ENCODE measurements at places on chromosomes 7 and 10.

GRCh38 chr10:102919992-102920739 is 2.1 kb downstream of the CNNM2 start:
- no peak for DNase-seq

DNA sequence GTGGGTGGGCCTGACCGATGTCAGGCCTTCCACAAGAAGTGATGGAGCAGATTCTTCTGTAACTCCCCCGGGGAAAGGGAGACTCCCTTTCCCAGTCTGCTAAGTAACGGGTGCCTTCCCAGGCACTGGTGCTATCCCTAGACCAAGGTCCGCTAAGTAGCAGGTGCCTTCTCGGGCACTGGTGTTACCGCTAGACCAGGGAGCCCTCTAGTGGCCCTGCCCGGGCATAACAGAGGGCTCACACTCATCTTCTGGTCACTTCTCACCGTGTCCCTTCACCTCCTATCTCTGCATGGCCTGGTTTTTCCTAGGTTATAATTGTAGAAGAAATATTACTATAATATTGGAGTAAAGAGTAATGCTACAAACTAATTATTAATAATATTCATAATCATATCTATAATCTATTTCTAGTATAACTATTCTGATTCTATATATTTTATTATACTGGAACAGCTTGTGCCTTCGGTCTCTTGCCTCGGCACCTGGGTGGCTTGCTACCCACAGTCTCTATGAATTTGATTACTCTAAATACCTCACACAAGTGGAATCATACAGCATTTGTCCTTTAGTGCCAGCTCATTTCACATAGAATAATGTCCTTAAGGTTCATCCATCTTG is 1378.7 kb downstream of the XPNPEP1 start:
- peak; percentile 83 for DNase-seq

DNA sequence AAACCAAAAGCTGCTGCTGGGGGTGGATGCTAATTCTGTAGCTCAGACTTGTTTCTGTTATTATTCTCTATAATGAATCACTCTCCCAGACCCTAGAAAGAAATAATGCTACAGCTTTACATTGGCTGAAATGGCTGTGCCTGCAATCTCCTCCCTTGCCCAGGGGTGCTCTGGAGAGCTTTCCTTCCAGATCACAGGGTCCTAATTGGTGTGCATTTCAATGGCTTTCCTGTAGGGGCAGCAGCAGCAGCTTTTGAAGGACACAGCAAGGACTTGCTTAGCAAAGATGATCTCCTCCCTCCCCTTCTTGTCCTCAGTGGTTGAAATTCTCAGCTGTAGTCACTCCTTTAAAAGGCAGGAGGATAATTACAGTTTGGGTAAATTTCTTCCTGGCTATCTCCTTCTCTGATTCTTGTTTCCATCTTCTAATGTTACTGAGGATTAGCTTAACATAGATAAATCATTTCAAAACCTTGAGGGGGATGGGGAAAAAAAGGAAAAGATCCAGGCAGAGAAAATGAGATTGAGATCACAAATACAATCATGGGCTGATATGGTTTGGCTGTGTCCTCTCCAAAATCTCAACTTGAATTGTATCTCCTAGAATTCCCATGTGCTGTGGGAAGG is 120.2 kb upstream of the CTTNBP2 start:
- DNase-seq, result peak; percentile 86

DNA sequence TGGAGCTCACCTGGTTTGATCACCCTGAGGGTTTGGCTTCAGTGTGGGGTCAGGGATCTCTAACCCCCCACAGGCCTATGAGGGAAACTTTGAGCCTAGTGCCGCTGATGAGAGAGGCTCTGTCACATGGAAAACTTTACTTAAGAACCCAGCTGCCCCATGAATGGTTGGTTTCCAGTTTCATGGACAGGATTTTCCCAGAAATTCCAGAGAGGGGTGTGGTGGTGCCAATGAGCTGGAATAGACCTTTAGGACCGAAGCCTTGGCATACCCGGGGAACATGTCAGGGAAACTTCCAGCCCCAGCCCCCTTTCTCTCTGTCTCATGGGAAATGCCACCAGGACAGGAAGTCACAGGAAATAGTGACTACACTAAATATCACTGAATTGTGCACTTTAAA is 36.9 kb downstream of the AKR1B1 start:
- DNase-seq, result no peak

- no peak for DNase-seq
These were observed 97.5 kb downstream of the PTPN20 start for GRCh38 chr10:47008769-47009168.

- no peak for DNase-seq
These were observed 108.0 kb downstream of the TCF7L2 start for GRCh38 chr10:113057948-113058522.

DNA sequence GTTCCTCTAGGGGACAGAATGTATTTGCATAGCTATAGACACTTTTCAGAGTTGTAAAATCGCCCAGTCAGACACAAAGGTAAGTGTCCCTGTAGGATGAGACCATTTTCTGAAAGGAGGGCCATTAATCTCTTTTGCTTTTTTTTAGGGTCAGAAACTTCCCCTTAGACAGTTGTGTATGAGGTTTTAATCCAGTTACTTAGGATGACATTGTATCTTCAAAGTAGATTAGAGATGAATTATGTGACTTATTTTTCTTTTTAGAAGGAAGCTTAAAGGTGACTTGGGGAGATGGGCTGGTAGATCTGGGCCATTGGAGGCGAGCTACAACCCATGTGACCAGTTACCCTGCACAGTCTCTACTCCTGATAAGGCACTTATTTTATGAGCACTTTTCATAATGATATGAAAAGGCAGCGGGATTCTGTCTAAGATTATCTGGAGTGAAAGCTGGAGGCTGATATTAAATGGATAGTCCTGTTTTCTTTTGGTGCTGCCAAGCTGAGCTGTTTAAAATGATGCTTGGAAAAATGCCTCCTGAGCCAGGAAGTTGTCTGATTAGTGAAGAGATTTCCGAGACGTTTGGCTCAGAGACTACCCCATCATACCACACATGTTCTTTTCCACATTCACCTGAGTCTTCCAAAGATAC is 264.3 kb downstream of the AUTS2 start:
- DNase-seq, result no peak

GRCh38 chr10:50988792-50989191 is 85.5 kb upstream of the PRKG1 start:
- DNase-seq, result peak; percentile 49

DNA sequence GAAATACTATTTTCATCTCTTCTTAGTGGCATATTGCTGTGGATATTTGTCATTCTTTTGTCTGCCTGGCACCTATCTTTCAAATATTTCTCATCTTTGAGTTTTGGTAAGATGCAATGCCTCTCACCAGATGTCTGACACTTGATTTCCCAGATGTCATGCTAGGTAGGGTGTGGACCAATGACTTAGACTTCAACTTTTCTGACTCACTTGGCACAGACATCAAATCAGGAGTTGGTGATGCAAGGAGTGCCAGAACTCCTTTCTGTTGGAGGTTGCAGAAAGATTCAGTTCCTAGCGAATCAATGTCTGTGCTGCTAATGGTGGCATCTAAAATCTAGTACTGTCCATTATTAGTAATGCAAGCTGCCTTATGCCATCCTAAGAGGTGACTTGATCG is 216.9 kb upstream of the FERD3L start:
- no peak for DNase-seq

DNA sequence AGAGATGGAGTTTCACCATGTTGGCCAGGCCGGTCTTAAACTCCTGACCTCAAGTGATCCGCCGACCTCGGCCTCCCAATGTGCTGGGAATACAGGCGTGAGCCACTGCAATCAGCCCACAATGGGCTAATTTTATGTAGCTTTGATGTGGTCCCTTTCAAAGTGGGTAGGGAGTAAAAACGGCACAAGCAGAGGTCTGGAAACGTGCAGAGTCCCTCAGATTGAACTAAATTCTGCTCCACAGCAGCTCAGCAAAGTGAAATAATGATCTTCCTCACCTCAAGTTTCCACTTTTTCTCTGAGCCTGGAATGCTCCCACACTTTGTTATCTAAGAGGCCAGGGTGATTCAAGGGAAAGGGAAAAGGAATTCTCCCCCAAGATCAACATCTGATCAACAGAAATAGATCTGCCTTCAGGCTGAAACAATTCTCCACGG is 6.1 kb downstream of the CCDC3 start:
- no peak for DNase-seq

DNA sequence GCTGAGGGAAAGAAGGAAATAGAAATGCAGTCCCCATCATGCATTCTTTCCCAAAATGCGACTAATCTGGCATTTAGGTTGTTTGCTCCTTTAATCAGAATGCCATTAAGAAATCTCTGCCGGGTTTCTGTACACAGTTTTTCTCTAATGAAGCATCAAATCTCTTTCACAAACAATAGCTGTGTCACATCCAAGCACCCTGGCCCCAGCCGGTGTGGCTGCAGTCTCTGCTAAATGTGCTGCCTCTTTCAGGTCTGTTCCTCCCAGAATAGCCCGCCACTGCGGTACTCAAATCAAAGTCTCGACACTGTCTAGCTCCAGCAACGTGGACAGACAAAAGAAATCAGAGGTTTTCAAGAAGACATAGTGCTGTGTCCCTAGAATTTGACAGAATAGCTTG is 343.8 kb downstream of the KCNMA1 start:
- DNase-seq, result no peak

- no peak for DNase-seq
These were observed 147.9 kb downstream of the CPEB3 start for GRCh38 chr10:92142949-92143348.

- no peak for DNase-seq
These were observed 268.3 kb downstream of the SNX13 start for GRCh38 chr7:17671956-17672355.

DNA sequence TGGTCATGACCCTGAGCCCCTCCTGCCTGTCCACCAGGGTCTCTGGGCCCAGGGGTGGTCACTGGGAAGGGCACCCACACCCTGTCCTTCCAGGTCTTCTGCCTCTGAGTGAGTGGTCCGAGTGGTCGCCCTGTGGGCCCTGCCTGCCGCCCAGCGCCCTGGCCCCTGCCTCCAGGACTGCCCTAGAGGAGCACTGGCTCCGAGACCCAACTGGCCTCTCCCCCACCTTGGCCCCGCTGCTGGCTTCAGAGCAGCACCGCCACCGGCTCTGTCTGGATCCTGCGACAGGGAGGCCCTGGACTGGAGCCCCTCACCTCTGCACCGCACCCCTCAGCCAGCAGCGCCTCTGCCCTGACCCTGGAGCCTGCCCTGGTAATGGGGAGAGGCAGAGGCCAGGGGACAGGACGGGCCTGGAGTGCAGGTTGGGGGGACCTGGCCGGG is 13.9 kb upstream of the ZNF862 start:
- no peak for DNase-seq

GRCh38 chr7:69743436-69743835 is 145.2 kb downstream of the AUTS2 start:
- no peak for DNase-seq

Measured in hematopoietic multipotent progenitor cell treated with erythropoietin and hydrocortisone succinate and interleukin-3 and kit ligand, for 4 days (in vitro differentiated cells).